ENCODE measurements at places on chromosomes 1 and 21.

DNA sequence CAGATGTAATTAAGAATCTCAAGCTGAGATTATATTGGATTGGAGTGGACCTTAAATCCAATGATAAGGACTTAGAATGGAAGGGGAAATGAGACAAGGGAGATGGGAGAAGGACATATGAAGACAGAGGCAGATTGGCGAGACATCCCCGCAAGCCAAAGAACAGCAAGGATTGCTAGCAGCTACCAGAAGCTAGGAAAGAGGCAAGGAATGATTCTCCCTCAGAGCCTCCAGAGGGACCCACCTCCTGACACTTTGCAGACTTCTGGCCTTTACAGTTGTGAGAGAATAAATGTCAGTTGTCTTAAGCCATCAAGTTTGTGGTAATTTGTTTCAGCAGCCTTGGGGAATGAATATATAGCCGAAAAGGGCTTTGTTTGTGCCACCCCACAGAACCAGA, 20.7 kb downstream of the METTL13 start:
- no peak for DNase-seq

DNA sequence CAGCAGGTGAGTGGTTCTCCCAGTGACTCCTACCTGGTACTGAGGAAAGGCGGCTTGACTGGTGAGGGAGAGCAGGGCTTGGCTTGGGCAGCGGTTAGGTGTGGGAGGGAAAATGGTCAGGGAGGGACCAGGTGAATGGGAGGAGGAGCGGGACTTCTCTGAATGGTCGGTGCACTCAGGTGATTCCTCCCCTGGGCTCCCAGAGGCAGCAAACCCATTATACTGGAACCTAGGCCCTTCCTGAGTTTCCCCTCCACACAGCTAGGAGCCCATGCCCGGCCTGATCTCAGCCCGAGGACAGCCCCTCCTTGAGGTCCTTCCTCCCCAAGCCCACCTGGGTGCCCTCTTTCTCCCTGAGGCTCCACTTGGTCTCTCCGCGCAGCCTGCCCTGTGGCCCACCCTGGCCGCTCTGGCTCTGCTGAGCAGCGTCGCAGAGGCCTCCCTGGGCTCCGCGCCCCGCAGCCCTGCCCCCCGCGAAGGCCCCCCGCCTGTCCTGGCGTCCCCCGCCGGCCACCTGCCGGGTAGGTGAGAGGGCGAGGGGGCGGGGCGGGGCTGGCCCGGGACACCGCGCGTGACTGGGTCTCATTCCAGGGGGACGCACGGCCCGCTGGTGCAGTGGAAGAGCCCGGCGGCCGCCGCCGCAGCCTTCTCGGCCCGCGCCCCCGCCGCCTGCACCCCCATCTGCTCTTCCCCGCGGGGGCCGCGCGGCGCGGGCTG, 2.3 kb downstream of the ARTN start:
- DNase-seq: no peak

- DNase-seq: no peak
Measured at GRCh38 chr1:246372559-246372958, 134.5 kb downstream of the SMYD3 start.

- no peak for DNase-seq
Measured at GRCh38 chr1:205948039-205948438, 4.8 kb upstream of the SLC26A9 start.

DNA sequence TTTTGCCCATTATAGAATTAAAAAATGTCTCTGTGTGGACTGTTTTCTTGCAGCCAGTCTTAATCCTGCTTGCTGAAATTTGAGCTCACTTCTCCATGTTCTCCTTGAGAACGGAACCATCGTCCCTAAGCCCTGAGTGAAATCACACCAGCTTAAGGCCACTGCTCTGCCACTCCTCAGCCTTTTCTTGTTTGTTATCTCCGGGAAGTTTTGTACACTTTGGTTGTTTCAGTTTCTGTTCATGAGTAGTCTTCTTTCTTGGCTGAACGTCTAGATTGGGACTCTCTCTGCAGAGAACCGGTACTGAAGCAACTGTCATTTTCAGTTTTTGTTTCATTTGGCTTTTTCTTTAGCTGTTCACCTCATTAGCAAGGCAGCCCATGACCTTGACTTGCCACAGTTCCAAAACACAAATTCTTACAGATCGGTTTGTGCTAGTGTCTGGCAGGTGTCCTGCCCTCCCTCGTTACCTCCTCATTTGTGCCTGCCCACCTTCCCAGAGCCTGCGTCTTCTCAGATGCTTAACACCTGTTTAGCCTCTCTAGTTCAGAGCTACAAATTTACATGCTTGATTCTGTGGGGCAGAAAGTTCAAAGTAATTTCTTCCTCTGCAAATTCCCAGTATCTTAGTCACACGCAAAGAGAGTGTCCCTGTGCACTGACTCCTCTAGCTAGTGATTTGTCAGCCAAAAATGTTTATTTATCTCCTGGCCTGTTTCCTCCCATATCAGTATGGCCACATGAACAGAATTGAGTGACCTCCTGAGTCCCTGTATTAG, 12.4 kb downstream of the PSEN2 start:
- DNase-seq: no peak

GRCh38 chr21:32884062-32884461, 112.5 kb upstream of the PAXBP1 start:
- DNase-seq: no peak

DNA sequence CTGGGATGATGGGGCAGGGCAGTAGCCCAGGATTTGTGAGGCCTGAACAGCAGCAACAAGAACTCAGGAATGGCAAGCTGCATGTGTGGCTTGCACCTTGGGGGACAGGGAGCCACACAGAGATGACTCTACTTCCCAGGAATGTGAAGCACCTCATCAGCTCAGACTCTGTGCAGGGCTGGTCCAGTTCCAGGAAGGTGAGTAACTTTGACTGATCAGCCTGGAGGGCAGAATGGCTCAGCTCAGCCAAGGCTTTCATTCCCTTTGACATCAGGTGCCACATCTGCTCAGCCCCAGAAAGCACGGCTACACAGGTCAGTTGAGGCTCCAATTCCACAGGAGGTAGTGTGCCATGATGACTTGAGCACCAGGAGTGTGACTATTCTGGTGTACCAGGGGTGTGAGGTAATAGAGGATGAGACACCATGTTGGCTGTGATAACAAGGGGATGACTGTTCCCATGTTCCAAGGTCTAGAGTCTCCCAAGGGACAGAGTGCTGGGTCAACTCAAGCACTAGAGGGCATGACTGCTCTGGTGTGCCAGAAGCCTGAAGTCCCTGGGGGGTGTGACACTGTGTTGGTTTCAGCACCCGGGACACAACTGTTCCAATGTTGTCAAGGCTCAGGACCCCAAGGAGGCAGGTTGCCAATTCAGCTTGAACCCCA, 625.8 kb upstream of the ADGRL2 start:
- no peak for DNase-seq

DNA sequence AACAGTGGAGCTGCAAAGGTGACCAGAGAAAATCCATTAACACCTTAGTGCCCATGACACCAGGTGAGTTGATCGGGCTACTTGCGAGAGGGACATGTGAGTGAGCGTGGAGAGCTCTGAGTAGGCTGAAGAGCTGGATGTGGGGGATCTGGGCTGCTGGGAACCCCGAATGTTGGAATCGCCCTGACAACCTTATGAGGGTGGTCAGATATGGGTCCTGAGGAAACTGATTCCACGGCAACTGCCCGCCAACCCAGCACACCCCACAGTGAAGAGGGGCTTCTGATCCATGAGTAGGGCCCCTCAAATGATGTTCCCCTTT, 705 bp upstream of the QSOX1 start:
- DNase-seq: no peak

- no peak for DNase-seq
Measured at GRCh38 chr1:206944703-206945102, 1.6 kb downstream of the PIGR start.

- DNase-seq: no peak
Measured at GRCh38 chr1:15399710-15400109, 10.0 kb upstream of the EFHD2 start.

GRCh38 chr1:117795190-117795589, 134.2 kb downstream of the GDAP2 start:
- DNase-seq: no peak

DNA sequence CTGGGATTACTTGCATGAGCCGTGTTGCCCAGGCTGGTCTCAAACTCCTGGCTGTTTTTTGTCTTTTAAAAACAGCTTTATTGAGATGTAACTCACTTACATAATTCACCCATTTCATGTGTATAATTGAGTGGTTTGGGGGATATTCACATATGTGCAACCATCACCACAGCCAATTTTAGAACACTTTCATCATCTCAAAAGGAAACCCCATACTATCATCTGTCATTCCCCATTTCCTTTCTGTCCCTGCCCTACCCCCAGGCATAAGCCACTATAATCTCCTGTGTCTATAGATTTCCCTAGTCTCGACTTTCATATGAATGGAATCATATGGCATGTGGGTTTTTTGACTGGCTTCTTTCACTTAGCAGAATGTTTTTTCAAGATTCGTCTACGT, 43.3 kb downstream of the GPR137B start:
- no peak for DNase-seq

DNA sequence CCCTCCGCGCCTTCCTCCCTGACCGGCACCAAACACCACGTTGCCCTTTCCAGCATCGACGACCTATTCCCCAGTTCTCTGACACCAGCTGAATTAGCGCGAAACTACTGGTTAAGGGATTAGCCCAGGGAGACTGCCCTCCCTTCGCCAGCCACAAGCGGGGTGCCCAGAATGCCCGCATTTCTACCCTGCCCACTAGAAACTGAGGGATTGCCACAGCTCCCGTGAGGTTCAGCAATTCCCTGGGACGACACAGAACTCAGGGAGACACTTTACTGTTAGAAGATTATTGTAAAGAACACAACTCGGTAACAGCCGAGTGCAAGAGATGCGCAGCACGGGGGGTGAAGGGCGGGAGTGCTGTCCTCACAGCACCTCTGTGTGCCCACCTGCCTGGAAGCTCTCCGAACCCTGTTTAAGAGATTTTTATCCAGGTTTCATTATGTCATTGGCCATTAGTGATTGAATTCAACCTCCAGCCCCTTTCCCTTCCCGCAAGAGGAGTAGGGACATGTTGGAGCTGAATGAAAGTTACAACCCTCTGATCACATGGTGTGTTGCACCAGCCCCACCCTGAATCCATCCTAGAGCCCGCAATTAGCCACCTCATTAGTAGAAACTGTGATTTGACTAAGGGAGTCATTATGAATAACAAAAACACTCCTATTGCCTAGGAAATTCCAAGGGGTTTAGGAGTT, 15.8 kb upstream of the RIPPLY3 start:
- DNase-seq: no peak

- no peak for DNase-seq
Measured at GRCh38 chr1:198018529-198018928, 101.4 kb downstream of the LHX9 start.

- no peak for DNase-seq
Measured at GRCh38 chr21:18204931-18205330, 39.7 kb upstream of the CHODL start.

DNA sequence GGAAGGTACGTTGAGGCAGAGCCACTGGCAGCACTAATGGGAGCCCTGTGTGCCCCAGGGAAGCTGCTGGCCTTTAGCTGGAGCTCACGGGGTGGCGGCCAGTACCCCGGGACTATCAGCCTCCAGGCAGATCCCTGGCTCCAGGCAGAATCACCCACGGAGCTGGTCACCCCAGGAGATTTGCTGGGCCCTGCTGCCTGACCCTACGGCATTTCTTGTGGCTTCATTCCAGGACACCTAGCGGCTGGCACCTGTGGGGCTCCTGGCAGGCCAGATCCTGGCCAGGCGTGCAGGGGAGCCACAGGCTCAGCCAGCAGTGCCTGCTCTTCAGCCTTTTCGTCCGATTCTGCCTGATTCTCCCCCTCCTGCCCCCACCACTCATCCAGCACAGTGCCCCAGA, 7.1 kb downstream of the PADI1 start:
- no peak for DNase-seq

DNA sequence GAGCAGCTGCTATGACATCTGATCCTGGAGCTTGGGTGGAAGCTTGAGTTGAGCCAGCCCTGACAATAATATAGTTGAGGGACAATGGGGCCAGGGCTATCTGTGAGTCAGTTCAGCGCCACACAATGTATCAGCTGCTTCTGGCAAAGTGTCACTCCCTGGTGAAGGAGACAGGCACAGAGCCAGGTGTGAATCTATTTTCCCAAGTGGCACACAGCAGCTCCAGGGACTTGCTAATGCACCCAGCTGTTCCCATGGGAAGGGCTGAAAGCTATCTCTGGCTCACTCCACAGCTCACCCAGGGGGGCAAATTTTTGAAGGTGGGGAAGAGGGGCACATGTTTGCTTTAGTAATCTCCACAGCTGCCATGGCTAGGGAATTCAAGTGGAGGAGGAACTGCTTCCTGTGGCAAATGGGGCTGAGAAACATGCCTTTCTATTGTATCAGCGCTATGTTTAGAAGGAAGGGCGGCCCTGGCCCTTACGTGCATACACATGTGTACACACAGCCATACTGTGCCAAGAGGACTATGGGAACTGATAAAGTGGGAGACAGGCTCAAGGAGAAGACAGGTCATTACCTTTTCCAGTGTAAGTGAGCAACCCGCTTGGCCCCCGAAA, 2.2 kb downstream of the CYB5R1 start:
- DNase-seq: no peak

DNA sequence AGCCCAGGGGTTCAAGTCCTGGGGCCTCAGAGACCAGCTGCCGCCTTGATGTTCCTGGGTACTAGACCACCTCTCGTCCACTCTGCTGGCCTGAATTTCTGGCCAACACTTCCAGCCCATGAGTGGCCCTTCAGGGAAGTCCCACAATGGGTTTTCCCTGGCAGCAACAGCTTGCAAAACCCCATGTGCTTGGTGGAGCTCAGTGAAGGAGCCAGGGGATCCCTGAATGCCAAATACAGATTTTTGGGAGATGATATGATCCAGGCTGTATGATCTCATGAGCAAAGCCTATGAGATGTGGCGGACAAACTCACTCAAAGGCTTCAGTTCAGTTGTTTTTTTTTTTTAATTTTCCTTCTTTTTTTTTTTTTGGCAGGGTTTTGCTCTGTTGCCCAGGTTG, 9.6 kb upstream of the RASSF5 start:
- DNase-seq: no peak

GRCh38 chr1:28144203-28145135, 32.0 kb downstream of the PTAFR start:
- DNase-seq: no peak

DNA sequence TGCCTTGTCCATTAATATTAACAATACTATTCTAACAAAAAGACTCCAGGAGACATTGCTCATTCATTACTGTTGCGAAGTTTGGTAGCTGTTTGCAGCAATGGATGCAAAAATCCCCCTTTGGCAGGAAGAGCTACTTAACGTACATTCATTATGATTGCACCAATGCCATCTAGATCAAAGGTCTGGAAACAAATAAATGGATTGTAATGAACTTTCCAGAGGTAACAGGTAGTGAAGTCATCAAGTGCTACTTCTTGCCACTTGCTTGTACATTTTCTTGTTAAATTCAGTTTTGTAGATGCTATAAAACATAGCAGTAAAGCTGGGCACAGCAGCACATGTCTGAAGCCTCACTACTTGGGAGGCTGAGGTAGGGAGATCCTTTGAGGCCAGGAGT, 93.9 kb downstream of the DDAH1 start:
- DNase-seq: no peak

- no peak for DNase-seq
Measured at GRCh38 chr1:177082855-177083693, 81.4 kb downstream of the ASTN1 start.

DNA sequence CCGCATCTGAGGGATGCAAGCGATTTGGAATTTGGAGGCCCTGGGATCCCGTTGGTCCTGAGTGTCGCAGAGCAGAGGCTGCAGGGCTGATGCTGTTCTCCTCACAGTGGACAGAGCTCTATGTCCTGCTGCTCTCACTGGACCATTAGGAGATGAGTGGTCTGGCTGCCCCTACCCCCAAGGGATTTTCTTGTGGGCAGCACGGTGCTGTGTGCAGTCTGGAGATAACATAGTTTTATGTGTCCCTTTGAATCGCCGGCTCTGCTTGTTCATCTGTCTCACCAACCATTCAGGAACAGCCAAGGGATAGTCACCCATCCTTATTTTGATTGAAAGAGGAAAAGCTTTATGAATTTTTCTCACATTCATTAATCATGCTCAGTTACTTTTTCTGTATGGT, 49.9 kb downstream of the CHRM3 start:
- no peak for DNase-seq

Measured in stimulated activated CD8-positive, alpha-beta memory T cell treated with anti-CD3 and anti-CD28 coated beads, Interleukin-4, amount 100 ng/mL, for 1 hour (primary cell).